OCI-M1 (cell line): ENCODE measurements at places on chromosomes 4 and X.

- no peak for DNase-seq
These were observed 12.1 kb downstream of the PJA1 start for GRCh38 chrX:69153060-69153730.

- no peak for DNase-seq
These were observed 393.7 kb upstream of the INTU start for GRCh38 chr4:127238956-127239475.

- DNase-seq: no peak
These were observed 25.8 kb upstream of the PSAPL1 start for GRCh38 chr4:7460566-7460965.

DNA sequence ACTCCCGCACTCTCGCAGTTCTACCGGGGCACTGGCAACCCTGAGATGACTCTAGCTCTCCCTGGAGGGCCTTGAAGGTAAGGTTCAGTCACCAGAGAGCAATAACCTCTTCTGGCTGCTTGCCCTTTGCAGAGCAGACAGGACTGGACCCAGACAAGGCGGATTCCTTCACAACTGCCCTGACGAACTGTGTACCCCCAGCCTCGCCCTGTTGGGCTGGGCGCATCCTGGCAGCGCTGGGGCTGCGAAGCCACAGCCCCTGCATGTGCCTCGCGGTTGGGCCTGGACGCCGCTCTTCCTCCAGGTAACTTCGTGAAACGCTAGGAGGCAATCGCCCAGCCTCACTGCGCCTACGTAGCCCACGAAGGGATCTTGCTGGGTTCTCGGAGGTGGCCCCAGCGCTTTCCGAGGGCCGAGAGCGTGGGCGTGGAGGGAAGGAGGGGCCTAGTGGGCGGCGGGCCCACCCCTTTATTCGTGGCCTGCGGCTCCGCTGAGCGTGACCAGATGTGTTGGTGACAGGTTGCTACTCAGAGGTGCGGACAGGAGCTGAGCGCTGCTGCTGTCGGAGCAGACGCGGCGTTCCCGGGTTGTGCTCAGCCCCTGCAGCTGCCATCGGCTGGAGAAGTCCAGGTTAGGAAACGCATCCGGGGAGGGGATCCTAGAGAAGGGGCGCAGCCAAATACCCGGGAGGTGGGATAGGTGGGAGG, 1.9 kb upstream of the MAMLD1 start:
- DNase-seq: peak; percentile 8

DNA sequence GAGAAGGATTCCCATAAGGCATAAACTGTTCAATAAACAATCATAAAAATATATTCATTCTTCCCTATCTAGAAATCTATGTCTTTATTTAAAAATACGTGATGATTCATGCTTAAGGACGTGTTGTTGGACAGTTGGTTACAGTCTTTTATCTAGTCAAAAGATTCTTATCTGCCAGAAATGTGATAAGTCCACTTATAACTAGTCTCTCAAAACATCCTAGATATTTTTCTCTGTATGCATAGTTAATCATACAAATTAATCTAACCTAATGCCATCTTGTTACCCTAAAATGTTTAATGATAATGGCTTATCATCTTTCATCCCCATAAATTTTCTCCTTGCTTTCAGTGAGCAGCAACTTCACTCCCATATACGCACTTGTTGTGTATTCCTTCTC, 89.0 kb downstream of the SLC39A8 start:
- DNase-seq: no peak
